ENCODE measurements at places on chromosomes 6 and 20.

DNA sequence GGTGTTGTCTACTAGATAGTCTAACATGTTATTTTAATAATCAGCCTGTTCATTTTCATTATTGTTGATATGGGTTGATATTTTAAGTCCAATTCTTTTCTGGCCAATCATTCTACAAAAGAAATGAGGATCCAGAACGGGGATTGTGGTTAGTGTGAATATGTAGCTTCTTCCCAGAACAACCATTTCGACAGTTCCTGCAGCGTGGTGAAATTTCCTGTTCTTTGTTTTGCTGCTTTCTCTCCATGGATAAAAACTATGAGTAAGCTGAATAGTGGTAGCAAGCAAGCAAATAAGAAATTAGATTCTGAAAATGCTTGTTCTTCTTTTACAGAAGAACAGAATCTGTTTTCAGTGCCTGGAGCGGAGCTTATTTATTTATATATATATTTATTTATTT is 65.5 kb upstream of the F13A1 start:
- no peak for DNase-seq

- DNase-seq = no peak
These were observed 287.1 kb upstream of the CDH4 start for GRCh38 chr20:60964911-60965310.

DNA sequence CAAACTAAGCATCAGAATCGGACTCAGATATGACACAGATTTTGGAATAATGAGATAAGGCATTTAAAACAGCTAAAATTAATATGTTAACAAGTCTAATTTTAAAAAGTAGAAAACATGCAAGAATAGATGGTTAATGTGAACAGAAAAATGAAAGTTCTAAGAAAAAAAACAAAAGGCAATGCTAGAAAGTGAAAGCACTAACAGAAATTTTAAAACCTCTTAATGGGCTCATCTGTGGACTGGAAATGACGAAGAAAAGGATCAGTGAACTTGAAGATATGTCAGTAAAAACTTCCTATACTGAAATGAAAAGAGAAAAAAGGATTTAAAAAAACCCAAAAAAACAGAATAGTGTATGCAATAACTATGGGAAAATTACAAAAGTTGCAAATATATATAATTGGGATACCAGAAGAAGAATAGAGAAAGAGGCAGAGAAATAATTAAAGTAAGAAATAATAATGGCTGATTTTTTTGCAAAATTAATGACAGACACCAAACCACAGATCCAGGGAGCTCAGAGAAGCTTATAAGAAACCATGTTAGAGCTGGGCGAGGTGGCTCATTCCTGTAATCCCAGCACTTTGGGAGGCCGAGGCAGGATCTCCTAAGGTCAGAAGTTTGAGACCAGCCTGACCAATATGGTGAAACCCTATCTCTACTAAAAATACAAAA is 61.7 kb upstream of the KIF13A start:
- no peak for DNase-seq

DNA sequence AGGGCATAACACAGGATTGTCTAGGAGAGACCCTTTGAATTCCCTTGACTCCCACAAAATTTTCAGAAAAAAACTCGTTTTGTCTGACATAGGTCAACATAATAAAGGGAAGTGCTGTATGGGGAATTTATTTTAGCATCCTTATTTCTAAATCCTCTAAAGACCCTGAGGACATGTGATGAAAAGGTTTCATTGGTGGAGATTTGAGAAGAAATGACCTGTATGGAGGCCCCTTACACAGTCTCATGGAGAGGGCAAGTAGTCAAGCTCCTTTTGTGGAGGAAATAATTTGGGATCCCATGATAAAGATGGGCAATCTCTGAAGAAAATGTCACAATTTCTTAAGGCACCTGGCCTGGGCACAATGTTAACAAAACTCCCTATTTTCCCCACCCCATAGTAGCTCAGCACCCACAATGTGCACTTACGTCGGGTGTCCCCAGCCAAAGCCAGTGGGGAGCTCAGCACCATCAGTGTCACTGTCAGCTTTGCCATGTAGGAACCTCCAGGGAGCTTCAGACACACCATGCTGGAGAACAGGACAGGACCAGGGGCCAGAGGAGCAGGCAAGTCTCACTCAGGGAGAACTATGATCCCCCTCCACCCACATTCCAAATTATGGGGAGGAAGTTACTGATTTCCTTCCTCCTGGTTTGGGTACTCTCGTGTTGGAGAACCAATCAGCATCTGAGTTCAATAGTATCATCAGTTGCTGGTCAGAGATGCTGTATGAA is at the start of gene HLA-DRB5:
Gene HLA-DRB5 (minus strand): TSS at position 591 of the 734 bp plus-strand sequence. CDS start 63 bp downstream, at position 528.
- DNase-seq = no peak

DNA sequence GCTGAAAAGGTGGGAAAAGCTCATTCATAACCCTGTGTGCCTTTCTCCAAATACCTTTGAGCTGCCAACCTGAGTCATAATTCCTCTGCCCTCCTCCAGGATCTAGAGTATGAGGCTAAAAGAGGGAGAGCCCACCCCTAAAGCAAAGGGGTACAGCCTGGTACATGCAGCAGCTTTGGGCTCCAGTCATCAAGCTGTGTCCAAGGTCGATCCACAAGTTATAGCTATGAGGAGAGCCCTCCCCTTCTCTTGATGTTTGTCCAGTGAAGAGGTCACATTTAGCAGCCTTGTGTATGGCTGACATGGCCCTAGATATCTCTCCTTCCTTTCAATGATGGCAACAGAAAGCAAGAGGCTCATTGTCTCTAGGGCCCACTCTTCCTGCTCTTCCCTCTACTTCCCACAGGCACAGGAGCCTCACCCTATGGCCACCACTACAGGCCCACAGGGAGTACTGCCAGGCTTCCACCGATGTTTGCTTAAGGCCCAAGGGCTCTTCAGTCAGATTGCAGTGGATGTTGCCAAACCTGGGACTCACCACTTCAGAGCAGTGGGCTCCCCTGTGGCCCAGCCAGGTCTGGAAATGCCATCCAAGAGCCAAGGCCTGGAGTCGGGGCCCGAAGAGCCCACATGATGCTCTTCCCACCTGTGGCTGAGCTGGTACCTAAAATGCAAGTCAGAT is 176.8 kb downstream of the CD83 start:
- no peak for DNase-seq

- no peak for DNase-seq
These were observed 195.3 kb upstream of the KCNK16 start for GRCh38 chr6:39517756-39518155.

DNA sequence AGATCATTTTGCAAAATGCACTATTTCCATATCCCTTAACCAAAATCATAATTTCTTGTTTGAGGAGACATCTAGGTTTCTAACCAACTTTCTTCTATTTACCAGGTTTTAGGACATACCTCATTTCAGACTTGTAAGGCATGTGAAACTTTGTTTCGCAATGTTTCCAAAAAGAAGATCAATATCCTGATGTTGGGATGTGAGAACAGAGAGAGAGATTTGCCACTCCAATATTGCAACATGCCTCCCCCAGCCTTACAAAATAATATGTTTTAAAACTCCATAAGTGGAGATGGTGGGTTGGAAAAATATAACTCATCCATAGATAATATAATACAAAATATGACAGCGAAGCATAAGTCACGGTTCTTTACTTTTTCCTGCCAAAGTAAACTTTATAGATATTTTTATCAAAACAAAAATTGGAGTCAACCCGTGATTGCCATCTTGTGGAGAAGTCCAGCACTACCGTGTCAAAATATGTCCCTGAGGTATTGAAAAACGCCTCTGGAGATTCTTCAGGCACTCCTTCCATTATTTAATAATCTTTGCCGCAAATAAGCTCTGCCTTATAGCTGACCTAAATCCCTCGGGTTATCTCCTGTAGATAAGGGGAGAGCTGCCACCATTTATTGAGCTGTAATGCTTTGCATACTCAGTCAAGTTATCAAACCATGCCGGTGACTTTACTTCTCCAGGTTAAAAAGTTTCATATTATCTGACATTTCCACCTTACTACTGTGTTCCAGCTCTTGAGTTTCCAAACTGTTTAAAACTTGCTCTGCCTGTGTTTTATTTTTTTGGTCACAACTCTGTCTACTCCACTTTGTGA is 534.2 kb downstream of the HACE1 start:
- peak; percentile 15 for DNase-seq

DNA sequence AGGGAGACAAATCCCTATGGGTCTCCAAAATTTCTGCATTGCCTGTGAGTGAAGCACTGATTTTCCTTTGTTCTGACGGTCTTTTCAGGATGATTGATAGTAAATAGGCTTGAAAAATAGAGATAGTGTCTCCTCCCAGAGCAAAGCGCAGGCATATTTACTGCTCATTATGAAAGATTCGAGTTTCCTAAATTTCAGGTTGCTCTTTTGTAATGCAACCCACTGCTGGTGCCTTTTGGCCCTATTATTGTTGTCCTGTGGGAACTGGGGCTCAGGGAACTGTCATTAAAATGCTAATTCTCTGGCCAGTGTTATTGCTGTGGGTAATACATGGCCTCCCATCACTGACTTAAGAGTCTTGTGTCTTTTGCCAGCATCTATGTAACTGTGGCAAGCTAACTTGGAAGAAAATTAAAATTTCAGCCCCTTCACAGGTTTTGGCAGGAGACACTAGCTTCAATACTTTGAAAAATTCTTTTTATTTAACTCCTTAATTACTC is 754.1 kb upstream of the MAP3K7 start:
- no peak for DNase-seq

- no peak for DNase-seq
These were observed 720.6 kb downstream of the RFPL4B start for GRCh38 chr6:113067612-113068275.

DNA sequence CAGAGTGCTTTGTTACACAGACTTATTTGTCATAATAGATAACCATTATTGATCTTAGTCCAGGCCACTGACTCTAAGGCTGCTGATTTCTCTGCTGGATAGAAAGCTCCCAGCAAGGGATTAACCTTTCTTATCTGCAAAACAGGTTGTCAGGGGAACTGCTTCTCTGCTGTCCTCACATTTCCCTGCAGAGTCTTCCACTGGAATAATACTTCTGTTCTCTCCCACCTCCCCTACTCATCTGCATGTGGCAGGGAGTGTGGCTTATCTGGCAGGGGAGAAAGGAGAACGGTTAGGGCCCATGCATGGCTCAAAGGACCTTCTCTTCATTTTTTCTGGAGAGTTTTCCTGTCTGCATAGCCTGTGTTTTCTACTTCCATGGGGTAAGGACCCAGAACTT is 86.2 kb downstream of the LAMP5 start:
- DNase-seq = no peak

- DNase-seq = no peak
These were observed 126.2 kb upstream of the SSTR4 start for GRCh38 chr20:22908944-22909343.

DNA sequence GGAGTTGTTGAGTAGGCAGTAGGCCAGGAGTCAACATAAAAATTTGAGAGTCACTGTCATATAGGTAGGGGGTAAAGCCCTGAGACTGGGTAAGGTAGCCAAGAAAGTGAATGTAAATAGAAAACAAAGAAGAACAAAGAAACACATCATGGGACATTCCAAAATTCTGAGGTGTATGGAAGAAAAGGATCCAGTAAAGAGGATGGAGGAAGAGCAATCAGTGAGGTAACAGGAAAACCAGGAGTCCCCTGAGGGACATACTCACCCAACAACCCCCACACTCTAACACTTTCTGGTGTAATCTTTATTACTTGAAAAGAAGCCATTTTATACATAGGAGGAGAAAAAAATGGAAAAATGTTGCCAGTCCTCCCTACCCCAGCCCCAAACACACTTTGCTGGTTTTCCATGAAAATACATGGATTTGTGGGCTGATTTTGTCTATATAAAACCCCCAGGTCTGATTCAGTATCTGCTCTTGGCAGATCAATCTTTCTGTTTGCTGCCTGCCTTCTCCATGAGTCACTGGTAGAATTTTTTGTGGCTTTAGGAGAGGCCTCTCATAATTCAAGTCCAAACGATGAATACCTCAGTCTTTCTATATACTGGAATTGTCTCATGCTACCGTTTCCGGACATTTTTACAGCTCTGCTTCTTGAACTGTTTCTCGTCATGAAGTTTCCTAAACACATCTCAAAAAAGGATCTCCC is 271.4 kb upstream of the MAN1A1 start:
- no peak for DNase-seq

GRCh38 chr6:134464690-134465411 is 146.9 kb upstream of the SGK1 start:
- no peak for DNase-seq

GRCh38 chr6:113642001-113642713 is 215.0 kb upstream of the MARCKS start:
- no peak for DNase-seq

DNA sequence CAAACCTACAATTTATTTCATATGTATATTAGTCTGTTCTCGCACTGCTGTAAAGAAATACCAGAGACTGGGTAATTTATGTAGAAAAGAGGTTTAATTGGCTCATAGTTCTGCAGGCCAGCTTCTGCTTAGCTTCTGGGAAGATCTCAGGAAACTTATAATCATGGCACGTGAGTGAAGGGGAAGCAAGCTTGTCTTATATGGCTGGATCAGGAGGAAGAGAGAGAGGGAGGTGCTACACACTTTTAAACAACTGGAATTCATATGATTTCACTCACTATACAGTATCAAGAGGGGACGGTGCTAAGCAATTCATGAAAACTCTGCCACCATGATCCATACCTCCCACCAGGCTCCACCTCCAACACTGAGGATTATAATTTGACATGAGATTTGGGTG is 29.9 kb downstream of the PHACTR2 start:
- DNase-seq = no peak

- DNase-seq = no peak
These were observed 158.1 kb upstream of the HCRTR2 start for GRCh38 chr6:55016261-55016660.

DNA sequence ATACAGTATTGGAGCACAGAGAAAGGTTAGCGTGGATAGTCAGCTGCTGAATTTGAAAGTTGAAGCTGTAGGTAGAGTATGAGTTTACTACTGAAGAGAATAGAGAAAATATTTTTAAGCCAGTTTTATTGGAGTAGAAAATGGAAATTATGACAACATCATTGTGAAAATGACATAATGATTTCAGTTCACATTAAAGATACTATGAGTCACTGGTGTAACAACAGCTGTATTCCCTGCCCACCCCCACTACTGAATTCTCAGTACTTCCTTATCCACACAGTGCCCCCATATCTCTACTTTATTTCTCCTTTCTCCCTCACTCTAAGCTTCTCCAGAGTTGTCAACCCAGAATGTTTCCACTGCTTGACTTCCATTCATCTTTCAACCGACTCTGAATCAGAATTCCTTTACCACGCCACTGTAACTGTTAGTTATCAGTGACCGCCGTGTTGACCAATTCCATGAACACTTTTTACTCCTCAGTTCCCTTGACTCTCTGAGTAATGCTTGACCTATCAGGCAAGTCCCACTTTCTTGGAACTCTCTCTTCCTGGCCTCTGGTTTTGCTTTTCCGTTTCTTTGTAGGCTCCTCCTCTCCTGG is 139.6 kb downstream of the AIG1 start:
- DNase-seq = no peak

GRCh38 chr20:38776363-38776762 is 28.1 kb downstream of the ACTR5 start:
- no peak for DNase-seq

GRCh38 chr20:62641321-62642050 is 817 bp upstream of the SLCO4A1 start:
- DNase-seq = no peak

GRCh38 chr6:168789699-168790098 is 348.7 kb downstream of the SMOC2 start:
- DNase-seq = no peak

GRCh38 chr20:49990271-49990720 is 7.5 kb downstream of the SNAI1 start:
- no peak for DNase-seq
